Tibial nerve (tissue), 4 donors: ENCODE measurements at places on chromosomes 3 and 15. TPM values are rescaled to one million over a fixed set of nuclear protein-coding genes. Genes with fewer than 3 reads are reported as not detected.

ST8SIA2 gene
- not detected for total RNA-seq

DNA sequence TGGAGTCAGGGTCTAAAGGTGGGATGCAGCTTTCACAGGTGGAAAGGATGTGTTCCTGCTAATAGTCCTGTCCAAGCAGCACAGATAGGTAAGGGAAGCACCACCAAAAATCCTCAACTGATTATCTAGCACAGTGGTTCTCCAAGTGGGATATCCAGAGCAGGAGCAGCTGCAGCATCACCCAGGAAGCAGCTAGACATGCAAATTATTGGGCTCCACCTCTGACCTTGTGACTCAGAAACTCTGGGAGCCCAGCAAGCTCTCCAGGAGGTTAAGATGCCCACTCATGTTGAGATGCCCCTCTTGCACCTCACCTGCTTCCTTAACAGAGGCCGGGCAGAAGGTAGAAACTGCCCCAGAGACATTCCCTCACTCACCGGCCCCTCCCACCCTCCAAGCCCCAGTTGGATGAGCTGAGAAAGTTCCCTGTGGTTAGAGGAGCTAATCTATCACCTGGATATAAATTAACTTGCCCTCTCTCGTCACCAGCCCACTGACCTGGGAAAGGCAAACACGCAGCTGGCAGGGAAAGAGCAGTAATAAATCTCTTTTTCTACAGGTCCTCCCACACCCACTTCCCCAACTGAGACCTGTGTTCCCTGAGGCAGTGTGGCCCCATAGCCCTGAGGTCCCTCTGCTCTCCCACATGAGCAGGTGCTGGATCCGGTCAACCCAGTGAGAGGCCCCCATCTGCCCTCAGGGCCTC, 39.3 kb downstream of the ADCY5 start:
- H3K27me3 ChIP-seq, result no peaks in the 10 kb centered on the region
- H3K36me3 ChIP-seq, result no peaks in the 10 kb centered on the region
- no peak for DNase-seq
- H3K27ac ChIP-seq, result no peak overlapping the region

- no peak overlapping the region for H3K4me3 ChIP-seq
- H3K27me3 ChIP-seq, result no peaks in the 10 kb centered on the region
- DNase-seq, result no peak
- no peaks in the 10 kb centered on the region for H3K36me3 ChIP-seq
- H3K4me1 ChIP-seq, result peaks cover 50% of the 10 kb centered on the region
Observed at GRCh38 chr15:31267161-31268107, 59.2 kb upstream of the KLF13 start.

DNA sequence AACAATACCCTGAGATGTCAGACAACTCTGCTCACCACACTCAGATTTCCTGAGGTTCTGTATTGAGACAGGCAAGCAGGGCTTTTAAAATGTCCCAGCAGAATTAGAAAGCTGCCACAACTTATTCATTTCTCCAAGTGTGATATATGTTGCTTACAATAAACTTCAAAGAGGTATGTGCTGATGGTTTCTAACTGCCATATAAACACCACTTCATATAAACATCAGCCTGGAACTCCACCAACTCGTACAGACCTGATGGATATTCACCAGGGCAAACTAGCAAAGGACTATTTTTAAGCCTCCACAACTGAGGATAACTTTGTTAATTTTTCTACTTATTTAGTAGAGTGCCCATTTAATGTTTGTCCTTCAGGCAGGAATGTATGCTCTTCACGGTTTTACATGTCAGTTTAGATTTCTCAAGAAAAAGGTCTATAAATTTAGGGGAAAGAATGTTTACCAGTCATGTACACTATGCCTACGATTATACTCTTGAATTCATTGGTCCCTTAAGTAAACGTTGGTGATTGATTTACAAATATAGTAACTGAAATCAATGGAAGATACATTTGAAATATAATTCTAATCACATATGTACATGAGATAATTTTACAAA, 109.6 kb upstream of the ABI3BP start:
- no peak overlapping the region for H3K4me3 ChIP-seq
- H3K4me1 ChIP-seq, result no peaks in the 10 kb centered on the region
- H3K27me3 ChIP-seq, result no peaks in the 10 kb centered on the region
- H3K36me3 ChIP-seq, result no peaks in the 10 kb centered on the region
- no peak for DNase-seq
- no peak overlapping the region for H3K27ac ChIP-seq

SRPRB gene
- 19.2 TPM for total RNA-seq

EXOSC7 gene
- 48.3 TPM for total RNA-seq

- no peaks in the 10 kb centered on the region for H3K36me3 ChIP-seq
- no peak overlapping the region for H3K27ac ChIP-seq
- no peak overlapping the region for H3K4me3 ChIP-seq
- DNase-seq, result no peak
- H3K4me1 ChIP-seq, result no peaks in the 10 kb centered on the region
Observed at GRCh38 chr3:52431459-52432223, 13.3 kb downstream of the SEMA3G start.

CPLX3 gene
- total RNA-seq, result not detected

AADAC gene
- not detected for total RNA-seq

RYK gene
- 55.0 TPM for total RNA-seq

DNA sequence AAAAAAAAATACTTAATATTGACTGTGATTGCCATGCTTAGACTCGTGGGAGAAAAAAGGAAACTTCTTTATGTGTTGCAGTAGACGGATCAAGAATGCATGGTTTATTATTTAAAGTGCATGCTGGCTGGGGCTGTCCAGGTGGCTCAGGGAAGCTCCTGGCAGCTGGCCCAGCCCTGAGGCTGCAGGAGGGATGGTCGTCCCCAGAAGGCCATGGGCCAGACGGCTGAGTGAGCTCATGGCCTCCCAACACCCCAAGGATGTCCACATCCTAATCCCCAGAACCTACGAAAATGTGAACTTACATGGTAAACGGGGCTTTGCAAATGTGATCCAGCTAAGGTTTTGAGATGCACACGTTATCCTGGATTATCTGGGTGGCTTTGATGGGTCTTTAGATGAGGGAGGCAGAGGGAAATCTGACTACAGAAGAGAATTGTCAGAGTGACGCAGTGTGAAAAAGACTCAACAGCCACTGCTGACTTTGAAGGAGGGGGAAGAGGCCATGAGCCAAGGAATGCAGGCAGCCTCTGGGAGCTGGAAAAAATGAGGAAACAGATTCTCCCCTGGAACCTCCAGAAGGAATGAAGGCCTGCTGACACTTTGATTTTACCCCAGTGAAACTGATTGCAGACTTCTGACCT, 29.8 kb downstream of the ADAMTS17 start:
- no peak overlapping the region for H3K27ac ChIP-seq
- H3K36me3 ChIP-seq, result no peaks in the 10 kb centered on the region
- no peaks in the 10 kb centered on the region for H3K4me1 ChIP-seq
- H3K4me3 ChIP-seq, result no peak overlapping the region
- DNase-seq, result no peak

DNA sequence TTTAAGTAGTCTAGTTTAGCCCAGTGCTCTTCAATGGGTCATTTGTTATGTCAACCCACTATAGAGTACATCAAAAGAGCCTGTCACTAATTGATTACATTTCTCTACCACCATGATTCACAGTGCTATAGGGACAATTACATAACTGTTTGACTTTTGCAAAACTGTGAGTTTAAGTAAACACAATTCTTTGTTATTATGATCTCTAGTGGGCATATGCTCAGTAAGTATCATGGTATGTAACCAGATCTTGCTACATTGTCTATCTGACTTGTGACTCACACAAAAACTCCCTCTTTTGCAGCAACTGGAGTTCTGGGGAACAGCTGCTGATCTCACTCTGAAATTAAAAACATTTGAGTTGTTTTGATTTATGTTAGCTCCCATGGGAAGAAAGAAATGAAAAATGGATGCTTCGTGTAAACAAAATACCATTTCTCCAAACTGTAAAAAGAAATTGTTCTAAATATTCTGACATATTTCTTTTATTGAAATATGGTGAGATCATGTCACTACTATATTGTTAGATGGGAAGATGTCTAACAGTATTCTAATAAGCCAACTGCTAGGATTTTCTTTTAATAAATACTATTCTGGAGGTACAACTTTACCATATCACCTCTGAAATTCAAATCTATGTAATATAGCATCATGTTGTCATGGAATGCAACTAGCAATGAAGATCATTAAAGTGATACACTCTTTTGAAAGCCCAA, 470.4 kb downstream of the ROBO1 start:
- no peaks in the 10 kb centered on the region for H3K36me3 ChIP-seq
- no peak overlapping the region for H3K27ac ChIP-seq
- H3K4me3 ChIP-seq, result no peak overlapping the region
- H3K4me1 ChIP-seq, result no peaks in the 10 kb centered on the region
- DNase-seq, result no peak

FES gene
- 62.0 TPM for total RNA-seq

GRCh38 chr15:60854858-60855564, 374.1 kb downstream of the RORA start:
- no peaks in the 10 kb centered on the region for H3K27me3 ChIP-seq
- no peaks in the 10 kb centered on the region for H3K36me3 ChIP-seq
- no peak overlapping the region for H3K27ac ChIP-seq
- H3K4me1 ChIP-seq, result no peaks in the 10 kb centered on the region

- no peak for DNase-seq
- H3K4me3 ChIP-seq, result no peak overlapping the region
- H3K27me3 ChIP-seq, result no peaks in the 10 kb centered on the region
- H3K4me1 ChIP-seq, result peaks cover 9% of the 10 kb centered on the region
Observed at GRCh38 chr3:4509043-4509442, 15.9 kb downstream of the ITPR1 start.

GRCh38 chr3:188452158-188452772, 298.3 kb downstream of the LPP start:
- H3K4me3 ChIP-seq, result no peak overlapping the region
- H3K27me3 ChIP-seq, result no peaks in the 10 kb centered on the region
- no peak for DNase-seq
- no peaks in the 10 kb centered on the region for H3K4me1 ChIP-seq
- H3K36me3 ChIP-seq, result no peaks in the 10 kb centered on the region

NPAP1 gene
- not detected for total RNA-seq

DNA sequence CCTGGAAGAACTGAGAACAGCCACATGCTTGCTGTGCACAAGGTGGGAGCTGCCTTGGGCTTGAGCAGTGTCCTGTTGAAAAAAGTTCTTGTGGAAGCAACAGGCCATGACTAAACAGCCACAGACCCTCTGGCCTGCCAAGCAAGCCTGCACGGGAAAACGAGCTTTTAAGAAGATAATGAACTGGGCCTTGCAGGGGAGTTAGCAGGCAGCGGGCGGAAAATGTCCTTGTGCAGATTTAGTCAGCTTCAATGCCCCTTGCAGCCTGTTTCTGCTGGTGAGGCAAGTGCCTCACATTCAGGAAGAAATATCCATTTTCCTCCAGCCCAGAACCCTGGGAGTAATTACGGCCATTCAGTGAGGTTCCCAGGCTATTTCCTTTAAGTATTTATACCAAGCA, 126.2 kb upstream of the KLHL25 start:
- no peak for DNase-seq
- no peaks in the 10 kb centered on the region for H3K4me1 ChIP-seq
- H3K27me3 ChIP-seq, result peaks cover 5% of the 10 kb centered on the region
- no peak overlapping the region for H3K4me3 ChIP-seq

GRCh38 chr15:36495456-36495991, 83.9 kb upstream of the CDIN1 start:
- H3K4me3 ChIP-seq, result no peak overlapping the region
- no peaks in the 10 kb centered on the region for H3K4me1 ChIP-seq
- H3K27me3 ChIP-seq, result no peaks in the 10 kb centered on the region
- H3K36me3 ChIP-seq, result no peaks in the 10 kb centered on the region
- no peak for DNase-seq

GRCh38 chr3:34793057-34793456, 846.3 kb upstream of the ARPP21 start:
- H3K27ac ChIP-seq, result no peak overlapping the region
- no peaks in the 10 kb centered on the region for H3K36me3 ChIP-seq
- DNase-seq, result no peak
- H3K4me3 ChIP-seq, result no peak overlapping the region
- H3K4me1 ChIP-seq, result no peaks in the 10 kb centered on the region

DNA sequence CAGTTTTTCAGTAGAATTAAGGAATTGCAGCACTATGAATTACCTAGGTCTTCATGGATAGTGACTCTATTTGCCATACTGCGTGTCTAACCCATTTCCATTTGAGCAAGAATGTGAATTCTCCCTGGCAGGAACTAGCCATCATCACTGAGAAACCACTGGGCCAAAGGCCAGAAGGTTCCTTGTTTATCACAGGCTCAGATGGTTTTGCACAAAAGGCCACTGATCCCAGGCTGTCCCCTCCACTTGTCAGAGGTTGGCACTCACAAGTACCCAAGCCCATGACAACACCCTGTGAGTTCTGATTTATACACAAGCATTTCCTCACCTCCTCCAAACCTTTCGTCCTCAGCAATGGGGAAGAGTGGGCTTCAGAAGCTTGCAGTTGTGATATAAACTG, 131.8 kb downstream of the FOXB1 start:
- H3K27ac ChIP-seq, result no peak overlapping the region
- no peak overlapping the region for H3K4me3 ChIP-seq
- DNase-seq, result no peak
- H3K36me3 ChIP-seq, result no peaks in the 10 kb centered on the region
- no peaks in the 10 kb centered on the region for H3K4me1 ChIP-seq

SLC22A14 gene
- not detected for total RNA-seq

GRCh38 chr3:99218468-99218867, 317.0 kb upstream of the DCBLD2 start:
- no peaks in the 10 kb centered on the region for H3K36me3 ChIP-seq
- H3K27me3 ChIP-seq, result no peaks in the 10 kb centered on the region
- H3K27ac ChIP-seq, result no peak overlapping the region
- no peak for DNase-seq

- no peaks in the 10 kb centered on the region for H3K36me3 ChIP-seq
- H3K27me3 ChIP-seq, result no peaks in the 10 kb centered on the region
- no peak for DNase-seq
- no peak overlapping the region for H3K27ac ChIP-seq
Observed at GRCh38 chr15:80550908-80551260, 144.2 kb upstream of the ABHD17C start.

DNA sequence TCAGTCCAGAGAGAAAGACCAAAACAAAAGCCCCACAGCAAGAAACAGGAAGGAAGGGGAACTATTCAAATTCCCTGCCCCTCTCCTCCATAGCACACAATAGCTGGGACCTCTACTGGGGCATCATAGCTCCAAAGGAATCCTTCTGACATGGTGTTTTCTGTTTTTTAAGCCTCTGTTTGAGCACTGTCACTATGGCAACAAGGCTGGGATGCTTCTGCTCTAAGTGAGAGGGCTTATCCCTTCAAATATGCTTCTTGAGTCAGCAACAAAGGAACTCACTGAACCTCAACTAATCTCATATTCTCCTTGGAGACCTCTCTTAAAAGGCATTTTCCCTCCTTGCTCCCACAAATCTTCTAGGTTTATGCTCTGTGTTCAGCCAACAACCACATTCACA, 40.5 kb downstream of the MYLK start:
- H3K4me3 ChIP-seq, result no peak overlapping the region
- H3K4me1 ChIP-seq, result no peaks in the 10 kb centered on the region
- H3K27me3 ChIP-seq, result no peaks in the 10 kb centered on the region
- no peak for DNase-seq
- no peak overlapping the region for H3K27ac ChIP-seq
